ENCODE measurements at places on chromosomes 7 and 10. TPM values are rescaled to one million over a fixed set of nuclear protein-coding genes. Genes with fewer than 3 reads are reported as not detected.

The TFEC gene
- 4.2 TPM for total RNA-seq

The HIF1AN gene
- total RNA-seq: 46.4 TPM

GRCh38 chr7:71752171-71752935 is 620.4 kb downstream of the GALNT17 start:
- DNase-seq: peak; percentile 48

- DNase-seq: peak; percentile 44
These were observed 32.2 kb upstream of the COL13A1 start for GRCh38 chr10:69769395-69769992.

GRCh38 chr10:61778137-61778536 is 115.4 kb downstream of the CABCOCO1 start:
- DNase-seq: no peak

DNA sequence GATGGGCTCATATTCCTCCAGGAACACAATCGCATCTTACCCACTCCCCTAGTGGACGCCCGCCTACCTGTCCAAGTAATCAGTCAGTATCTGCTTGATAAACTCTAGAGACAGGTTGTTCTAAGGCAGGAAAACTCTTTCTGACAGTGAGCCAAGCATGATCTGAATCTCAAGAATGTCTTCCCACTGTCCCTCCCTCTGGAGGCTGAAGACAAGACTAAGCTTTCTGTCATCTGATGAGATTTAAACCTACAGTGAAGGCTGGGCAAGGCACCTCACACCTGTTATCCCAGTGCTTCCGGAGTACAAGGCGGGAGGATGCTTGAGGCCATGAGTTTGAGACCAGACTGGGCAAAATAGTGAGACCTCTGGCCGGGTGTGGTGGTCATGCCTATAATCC is 586.6 kb downstream of the GALNT17 start:
- no peak for DNase-seq

- no peak for DNase-seq
These were observed 66.5 kb downstream of the CLRN3 start for GRCh38 chr10:127826154-127826725.

The RASA4B gene
- total RNA-seq: 24.7 TPM

GRCh38 chr10:92845921-92846320 is 2.4 kb upstream of the EXOC6 start:
- DNase-seq: no peak

DNA sequence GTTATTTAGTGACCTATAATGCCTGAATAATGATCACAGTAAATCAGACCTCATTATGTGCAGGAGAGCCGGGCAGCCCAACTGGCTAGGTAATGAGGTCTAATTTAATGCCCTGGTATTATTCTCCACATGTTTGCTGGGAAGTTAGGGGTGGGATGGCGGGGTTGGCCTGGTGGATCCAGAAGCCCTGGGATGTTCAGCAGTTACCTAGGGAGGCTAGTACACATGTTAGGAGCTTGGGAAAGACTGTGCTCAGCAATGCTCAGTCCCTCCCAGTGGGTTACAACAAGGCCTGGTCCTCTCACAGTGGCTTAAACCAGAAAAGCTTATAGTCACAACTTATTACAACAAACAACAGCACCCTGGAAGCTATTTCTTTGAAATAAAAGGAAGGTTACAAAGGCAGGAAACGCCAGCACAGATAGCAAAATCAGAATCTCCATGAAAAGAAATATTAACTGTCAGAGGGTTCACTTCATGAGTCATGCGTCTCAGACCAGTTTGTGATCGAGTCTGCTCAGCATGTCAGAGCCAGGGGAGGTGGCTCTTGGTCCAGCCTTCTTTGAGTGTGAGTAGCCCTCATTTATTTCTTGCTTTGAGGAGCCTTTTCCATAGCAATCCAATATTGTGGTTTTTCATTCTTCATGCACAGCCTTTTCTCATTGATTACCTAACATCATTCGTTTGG is 418.6 kb upstream of the NPVF start:
- DNase-seq: no peak

The LRRC18 gene
- total RNA-seq: 0.20 TPM

DNA sequence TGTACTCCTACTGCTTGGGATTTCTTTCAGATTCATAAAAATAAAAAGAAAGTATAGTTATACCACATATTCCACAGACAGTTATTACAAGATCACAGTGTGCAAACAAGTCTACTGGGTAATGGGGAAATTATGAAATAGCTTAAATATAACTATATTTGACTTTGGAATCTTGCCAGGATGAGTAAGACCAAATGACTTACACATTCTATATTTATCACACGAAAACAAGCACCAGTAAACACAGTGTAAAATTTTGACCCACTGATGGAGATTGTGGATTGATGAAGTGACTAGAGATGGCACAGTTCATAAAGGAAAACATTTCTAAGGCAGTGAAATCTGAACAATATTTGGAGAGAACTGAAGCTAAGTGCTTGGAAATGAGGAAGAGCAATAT is 339.7 kb downstream of the THSD7A start:
- no peak for DNase-seq

GRCh38 chr10:84015877-84016595 is 123.3 kb upstream of the GHITM start:
- DNase-seq: no peak

DNA sequence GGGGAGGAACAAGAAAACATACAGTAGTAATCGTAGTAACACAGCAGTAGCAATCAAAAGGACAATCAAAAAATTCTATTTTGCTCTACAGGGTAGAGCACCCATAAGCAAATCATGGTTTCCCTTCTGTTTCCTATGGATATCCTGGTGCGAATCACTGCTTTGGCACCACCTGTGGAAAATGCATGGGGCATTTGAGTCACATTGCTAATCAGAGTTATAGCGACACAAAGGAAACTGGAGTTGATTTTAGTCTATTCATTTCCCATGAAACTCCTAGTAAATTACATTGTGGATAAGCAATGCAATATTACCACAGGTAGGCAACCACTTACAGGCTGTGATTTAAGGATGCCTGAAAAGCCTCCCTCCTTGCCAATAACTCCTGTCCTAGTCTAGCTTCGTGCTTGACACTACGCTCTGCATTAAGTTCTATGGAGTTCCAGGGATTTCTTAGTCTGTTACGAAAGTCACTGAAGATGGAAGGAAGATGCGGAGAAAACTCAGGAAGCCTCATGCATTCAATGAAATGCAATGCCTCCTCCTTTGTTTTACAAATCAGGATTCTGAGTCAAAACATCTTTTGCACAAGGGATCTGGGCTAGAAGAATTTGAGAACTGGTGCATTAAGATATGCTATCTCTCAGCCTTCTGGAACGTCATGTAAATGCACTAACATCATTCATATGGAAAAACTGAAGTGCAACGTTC is 188.4 kb downstream of the DGKI start:
- DNase-seq: no peak

DNA sequence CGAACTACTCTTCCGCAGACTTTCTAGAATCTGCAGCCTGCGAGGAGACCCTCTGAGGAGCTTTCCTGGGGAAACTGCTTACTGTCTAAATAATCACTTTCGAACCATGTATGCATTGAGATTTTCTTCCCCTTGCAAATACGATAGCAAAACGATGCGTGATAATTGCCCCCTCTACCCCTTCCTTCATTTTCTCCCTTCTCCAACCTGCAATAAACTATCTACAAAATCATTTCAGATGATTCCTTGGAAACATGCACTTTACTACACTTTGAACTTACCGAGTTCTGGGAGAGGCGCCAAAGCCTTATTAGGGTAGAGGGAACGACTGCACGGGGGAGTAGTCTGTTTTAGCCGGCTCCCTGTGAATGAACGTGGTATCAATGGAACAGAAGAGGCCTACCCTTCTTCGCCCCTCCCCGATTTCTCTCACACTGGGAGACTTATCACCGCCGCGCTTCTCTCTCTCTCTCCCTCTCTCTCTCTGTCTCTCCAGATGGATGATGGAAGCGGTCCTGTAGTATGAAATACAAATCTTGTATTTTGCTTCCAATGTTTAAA is at the start of gene FGFBP3:
FGFBP3 (minus strand) TSS at position 370 of the 561 bp plus-strand sequence. CDS start 517 bp downstream, outside the sequence.
- DNase-seq: no peak

DNA sequence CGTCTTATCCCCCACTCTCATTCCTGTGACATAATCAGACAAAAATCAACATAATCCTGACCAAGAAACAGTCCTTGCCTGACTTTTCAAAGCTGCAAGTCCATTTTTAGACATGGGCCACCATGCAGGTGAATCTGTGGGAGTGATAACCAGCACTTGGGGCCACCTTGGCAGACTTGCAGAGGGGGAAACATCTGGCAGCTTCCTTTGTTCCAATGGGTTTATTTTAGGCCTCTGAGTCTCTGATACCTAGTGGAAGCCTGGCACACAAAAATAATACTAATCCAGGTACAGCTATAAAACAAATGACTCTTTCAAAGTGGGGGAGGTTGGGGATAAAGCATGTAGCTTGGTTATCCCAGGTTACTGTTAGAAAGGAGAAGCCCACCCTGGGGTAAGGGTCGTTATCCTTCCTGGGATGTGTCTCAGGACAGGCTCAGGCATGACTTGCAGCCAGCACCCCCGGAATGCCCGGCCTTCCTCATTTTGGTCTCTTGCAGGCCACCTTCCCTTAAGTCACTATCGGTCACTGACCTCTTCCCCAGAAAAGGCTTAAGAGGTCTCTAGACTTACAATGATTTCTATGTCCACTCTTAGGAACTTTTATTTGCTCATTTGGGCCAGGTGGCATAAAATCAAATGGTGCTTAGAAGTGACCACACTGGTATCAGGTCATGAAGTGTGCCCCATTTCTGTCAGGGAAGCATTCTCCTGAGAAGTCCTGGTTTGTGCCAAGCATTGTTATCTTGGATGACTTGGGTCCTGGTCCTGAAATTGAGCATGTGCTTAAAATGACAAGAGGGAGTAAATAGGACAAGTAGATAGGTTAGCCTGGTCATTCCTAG is 37.6 kb downstream of the EEPD1 start:
- no peak for DNase-seq

- no peak for DNase-seq
These were observed 82.3 kb downstream of the MAD1L1 start for GRCh38 chr7:2150445-2150815.

The LOXL4 gene
- 4.9 TPM for total RNA-seq

- DNase-seq: no peak
These were observed 123.4 kb downstream of the TNS3 start for GRCh38 chr7:47458486-47458885.

DNA sequence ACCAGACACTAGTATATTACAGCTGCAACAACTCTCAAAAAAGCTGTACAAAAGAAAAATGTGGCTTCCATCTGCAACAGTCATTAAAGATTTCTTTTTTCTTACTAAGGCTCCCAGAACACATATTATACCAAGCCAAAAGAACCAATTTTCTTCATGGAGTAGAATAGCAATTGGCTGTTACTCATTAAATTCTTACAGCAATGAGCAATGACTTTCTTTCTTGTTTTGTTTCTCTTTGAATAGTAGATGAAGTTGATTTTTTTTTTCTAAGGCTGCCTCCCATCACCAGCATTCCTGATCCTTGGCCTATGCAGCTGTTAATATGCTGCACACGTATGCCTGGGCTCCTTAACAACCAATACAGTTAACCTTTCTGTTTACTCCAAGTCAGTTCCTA is 36.6 kb upstream of the SPOCK2 start:
- no peak for DNase-seq

DNA sequence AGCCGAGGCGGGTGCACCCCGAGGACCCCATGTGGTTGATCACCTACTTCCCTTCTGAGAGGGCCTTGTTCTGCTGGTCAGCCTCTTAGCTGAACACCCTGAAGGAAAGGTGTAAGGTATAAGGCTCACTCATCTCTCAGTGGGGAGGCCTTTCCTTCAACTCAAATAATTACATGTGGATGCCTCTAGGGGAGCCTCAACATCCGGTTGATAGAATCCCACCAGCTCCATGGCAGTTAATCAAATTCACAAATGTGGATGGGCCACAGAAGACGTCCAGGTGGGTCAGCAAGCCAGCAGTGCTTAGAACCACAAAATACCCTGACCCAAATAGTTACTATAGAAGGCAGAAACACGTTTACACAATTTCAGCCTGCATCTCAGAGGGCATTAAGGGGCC is 37.7 kb upstream of the ZNF32 start:
- no peak for DNase-seq

The SLC26A3 gene
- 856 TPM for total RNA-seq

DNA sequence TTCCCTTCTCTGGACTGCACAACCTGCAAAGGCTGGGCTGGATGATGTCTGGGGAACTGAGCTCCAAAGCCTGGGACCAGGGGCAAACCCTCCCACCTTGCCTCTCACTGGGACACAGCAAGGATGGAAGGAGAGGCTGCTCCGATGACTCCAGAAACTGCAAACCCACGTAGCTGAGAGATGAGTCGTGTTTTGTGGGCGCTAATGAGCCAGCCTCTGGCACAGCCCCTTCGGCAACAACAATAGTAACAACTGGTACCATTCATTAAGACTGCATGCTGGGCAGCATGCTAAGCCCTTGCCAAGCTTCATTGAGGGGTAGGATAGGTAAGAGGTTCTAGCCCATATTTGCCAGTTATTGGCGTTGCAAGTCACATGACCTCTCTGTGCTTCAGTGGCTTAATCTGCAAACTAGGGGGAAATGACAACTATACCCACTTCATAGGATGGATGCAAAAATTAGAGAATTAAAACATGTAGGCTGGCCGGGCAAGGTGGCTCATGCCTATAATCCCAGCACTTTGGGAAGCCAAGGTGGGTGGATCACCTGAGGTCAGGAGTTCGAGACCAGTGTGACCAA is 145.9 kb downstream of the SH3PXD2A start:
- DNase-seq: no peak

The SPDYE5 gene
- total RNA-seq: 0.09 TPM

DNA sequence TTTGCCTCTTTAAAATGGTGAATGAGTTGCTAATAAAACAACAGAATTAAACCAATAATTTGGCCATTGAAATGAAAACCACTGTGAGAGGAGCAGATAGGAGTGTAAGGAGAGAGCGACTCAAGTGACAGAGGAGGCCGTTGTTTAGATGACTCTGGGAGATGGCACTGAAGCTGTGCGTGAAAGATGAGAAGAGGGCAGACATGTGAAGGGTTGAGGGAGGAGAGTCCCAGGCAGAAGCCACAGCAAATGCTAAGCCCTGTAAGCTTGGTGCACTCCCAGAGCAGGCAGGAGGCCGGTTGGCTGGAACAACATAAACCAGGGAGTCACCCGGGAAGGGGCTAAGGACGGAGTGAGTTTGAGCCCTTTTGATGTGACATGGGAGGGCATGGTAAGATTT is 814 bp upstream of the OPALIN start:
- DNase-seq: no peak

- DNase-seq: no peak
These were observed 176.3 kb downstream of the CYP26A1 start for GRCh38 chr10:93250010-93250409.

- DNase-seq: no peak
These were observed 200.5 kb upstream of the HPS1 start for GRCh38 chr10:98646998-98647917.

- peak; percentile 34 for DNase-seq
These were observed 103.1 kb downstream of the ZNF467 start for GRCh38 chr7:149670288-149670687.

The TSPAN33 gene
- 16.2 TPM for total RNA-seq

The PKD2L1 gene
- total RNA-seq: not detected

DNA sequence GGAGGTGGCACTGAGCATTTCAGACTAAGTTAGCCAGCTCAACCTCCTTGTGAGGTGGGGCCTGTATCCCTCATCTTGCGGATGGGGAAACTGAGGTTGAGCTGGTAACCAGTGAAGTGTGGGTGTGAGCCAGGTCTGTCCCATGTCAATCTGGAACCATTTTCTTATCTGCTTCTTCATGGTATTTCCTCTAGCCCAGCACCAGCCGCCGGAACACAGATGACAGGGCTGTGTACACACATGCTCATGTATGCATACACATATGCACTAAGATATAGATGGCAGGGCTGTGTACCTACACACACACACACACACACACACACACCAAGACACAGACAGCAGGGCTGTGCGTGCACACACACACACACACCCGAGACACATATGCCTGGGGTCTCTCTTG is 18.5 kb downstream of the RAMP3 start:
- no peak for DNase-seq

Data from mucosa of gallbladder (tissue), 1 donor.